ENCODE measurements at places on chromosomes 13 and 19.

DNA sequence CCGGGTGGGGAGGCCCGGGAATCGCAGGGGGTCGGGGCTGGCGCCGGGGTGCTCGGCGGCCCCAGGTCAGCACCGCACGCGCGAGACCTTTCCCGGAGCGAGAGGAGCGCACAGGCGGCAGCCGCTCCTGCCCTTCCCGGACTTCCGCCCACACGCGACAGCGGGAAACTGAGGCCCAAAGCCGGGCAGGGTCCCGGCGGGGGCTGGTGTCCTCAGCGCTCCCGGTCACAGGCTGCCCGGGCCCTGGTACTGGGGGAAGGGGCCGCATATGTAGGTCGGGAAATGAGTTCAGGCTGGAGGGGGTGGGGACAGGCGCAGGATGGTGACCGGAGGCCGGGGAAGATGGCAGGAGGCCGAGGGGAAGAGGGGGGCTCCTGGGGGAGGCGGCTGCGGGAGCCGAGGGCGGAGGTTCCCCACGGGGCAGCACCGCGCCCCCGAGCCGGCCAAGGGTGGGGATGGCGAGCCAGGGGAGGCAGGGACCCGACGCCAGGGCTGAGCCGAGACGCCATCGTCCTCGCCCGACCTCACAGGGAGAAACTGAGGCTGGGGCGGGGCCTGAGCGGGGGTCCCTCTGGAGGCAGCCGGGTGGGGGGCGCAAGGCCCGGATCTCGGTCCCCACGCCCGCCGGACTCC lies 662 bp downstream of the CBARP start:
- DNase-seq: no peak

DNA sequence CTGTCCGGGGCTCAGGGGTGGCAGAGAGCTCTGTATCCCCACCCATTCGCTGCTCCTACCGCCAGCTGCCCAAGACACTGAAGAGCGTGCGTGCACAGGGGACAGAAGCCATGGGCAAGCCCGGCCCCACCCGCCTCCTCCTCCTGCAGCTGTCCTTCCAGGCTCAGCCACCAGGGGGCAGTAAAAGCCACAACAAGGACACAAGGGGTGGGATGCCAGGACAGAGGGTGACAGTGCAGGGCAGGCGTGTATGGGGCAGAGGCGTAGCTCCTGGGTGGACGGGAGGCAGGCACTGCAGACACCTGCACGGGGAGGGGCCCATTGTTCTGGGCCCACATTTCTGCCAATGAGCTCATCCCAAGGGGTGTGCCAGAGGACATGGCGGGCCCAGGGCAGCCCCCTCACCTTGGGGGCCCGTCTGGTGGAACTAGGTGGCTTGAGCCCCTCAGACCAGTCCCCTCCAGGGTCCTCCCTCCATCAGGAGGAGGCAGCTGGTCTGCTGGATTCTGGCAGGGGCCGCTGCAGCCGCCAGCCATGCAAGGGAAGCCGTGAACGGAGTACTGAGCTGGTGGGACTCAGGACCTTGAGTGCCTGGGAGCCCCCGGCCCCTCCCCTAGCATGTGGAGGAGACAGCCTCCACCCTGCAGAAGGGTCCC lies 61.2 kb downstream of the MLLT1 start:
- DNase-seq: peak; percentile 72

GRCh38 chr13:78657699-78658629 lies 991 bp downstream of the OBI1 start:
- no peak for DNase-seq

DNA sequence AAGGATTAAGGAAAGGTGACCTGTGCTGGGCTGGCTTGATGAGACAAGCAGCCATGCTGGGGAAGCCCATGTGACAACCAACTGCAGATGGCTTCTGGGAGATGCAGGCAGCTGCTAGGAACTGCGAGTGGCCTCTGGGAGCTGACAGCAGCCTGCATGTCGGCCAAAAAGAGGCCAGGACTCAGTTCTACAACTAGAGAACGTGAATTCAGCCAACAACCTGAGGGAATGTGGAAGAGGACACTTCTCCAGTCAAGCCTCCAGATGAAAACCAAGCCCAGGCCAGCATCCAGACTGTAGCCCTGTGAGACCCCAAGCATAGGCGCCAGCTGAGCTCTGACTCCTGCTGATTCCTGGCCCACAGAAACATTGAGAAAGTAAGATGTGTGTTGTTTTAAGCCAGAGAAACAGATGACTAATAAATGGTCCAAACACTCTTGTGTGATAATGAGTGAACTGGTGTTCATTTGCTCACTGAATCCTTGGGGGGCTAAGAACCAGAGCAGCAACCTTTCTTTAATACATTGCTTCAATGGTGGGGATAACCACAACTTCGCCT lies 45.0 kb downstream of the SLC7A1 start:
- no peak for DNase-seq

DNA sequence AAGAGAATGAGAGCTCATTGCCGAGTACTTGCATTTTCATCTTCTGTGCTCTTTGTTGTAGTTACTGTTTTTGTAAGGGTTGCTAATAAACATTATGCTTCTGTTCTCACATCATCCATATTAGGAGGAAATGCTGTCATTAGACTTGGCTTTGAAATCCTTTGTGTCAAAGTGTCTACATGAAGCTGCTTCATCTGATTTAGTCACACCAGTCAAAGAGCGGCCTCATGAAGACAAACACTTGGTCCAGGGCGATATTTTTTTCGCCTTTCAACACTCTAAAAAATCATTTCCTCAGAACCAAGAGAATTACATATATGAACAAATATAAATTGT lies 105.0 kb downstream of the SPRY2 start:
- no peak for DNase-seq

DNA sequence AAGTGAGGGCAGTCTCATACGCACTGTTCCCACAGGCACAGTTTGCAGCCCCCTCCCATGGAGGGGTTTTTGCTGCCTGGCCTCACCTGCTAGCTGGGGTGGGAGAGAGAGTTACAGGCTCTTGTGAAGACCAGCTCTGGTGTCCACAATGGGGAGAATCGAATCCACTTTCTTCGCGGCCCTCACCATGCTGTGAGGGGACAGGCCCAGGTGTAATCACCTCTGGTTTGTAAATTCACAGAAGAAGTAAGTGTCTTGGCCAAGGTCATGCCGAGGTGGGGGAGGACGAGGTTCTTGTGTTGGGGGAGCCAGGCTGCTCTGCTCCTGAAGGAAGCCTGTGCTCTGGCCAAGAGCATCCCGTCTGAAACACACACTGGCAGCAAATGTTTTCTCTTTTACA lies 39.5 kb downstream of the TEX29 start:
- no peak for DNase-seq

GRCh38 chr13:110113284-110113764 lies 193.6 kb downstream of the COL4A1 start:
- DNase-seq: no peak

DNA sequence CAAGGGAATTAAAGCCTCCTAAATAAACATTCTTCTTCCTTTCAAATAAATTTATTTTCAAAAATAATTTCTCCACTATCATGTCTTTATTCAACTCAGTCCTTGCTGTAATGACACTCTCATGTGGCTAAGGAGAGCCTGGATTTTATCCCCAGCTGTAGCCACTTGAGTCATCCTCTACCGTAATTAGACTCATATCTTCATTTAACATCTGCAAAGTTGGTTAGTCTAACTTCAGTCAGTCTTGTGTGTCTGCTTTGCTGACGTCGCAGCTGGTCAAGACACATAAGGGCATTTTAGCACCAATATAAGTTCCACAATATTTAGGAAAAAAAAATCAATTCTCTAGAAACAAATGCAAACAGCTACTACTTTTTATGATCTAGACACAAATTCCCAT lies 776.4 kb upstream of the ATXN8OS start:
- no peak for DNase-seq

GRCh38 chr13:31246918-31247317 lies 47.1 kb downstream of the B3GLCT start:
- DNase-seq: no peak

- no peak for DNase-seq
Observed at GRCh38 chr19:13835791-13836723, 40.8 kb downstream of the ZSWIM4 start.

DNA sequence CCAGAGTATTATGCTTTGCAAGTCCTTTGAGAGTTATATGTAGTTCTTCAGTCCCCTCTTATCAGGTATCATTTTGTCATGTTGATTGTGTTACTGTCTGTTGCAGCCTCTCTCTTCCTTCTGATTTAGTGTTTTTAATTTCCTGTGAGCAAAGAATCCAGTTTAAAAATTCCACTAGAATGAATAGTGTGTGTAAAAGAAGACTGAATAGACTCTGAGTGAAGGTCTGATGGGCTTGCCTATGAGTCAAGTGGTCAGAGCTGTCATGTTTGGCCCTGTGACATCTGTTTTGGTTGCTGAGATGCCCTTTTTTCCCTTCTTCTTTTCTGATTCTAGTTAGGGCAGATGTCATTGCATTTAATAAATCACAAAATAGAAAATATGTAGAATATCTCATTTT lies 23.3 kb upstream of the KCTD4 start:
- DNase-seq: no peak

DNA sequence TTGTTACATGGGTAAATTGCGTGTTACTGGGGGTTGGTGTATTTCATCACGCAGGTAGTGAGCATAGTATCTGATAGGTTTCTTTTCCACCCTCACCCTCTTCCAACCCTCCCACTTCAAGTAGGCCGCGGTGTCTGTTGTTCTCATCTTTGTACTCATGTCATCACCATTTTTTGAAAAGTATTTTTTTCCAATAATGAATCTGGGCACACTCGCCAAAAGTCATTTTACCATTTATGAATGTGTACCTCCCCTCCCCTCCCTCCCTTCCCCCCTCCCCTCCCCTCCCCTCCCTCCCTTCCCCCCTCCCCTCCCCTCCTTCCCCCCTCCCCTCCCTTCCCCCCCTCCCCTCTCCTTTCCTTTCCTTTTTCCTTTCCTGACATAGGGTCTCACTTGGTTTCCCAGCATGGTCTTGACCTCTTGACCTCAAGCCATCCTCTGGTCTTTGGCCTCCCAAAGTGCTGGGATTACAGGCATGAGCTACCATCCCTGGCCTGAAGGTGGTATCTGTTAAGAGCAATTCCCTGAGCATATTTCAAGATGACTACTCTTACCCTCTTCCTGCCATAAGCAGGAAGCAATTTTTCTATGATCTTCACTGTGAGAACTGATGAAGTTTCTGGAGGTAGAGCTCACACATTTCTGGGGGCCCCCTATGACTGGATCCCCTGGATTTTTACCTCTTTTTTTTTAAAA lies 15.7 kb downstream of the ZNF627 start:
- DNase-seq: no peak

GRCh38 chr13:109355875-109356434 lies 430.4 kb downstream of the IRS2 start:
- DNase-seq: no peak

GRCh38 chr13:112103961-112104880 lies 37.3 kb downstream of the SOX1 start:
- DNase-seq: no peak

DNA sequence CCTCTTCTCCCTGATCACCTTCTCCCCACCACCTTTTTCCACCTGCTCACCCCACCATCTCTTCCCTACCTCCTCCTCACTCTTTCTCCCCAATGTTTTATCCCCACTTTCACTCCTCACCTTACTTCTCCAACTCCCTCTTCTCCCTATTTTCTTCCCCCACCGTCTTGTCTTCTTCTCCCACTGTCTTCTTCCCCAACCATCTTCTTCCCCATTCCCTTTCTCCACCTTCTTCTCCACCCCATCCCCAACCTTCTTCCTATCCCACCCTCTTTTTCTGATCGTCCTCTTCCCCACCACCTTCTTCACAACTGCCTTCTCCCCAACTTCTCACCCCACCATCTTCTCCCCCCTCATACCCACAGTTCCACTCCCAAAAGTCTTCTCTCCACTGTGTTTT lies 929.4 kb downstream of the UQCRFS1 start:
- DNase-seq: no peak

DNA sequence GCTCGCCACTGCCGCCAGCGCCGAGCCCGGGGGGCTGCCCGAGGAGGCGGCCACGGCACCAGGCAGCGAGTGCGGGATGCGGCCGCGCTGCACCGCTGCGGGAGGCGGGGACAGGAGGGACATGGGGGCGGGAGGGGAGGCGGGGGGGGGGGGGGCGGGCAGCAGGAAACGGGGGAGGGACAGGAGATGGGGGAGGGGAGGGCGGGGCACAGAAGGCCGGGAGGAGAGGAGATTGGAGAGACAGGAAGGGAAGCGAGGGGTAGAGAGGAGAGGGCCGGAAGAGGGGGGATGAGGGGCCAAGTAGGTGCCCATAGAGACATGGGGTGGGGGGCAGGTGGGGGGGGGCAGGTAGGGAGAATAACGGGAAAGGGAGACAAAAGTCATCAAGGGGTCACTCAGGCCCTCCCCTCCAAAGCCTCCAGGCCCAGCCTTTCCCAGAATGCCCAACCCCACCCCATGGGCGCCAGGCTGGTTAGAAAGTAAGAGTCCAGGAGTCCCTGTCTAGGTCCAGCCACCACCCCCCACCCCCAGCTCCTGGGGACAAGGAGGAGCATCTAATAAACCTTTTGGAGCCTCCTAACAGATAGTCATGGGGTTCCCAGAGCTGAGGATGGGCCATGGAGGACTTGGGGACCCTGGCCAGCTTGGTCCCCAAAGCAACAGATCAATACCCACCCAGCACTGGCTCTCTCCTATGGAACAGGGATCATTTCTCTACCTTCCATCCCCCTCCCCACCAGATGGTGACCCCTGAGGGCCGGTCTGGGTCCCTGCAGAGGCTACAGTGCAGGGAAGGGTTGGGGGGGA lies 9.5 kb downstream of the NR2F6 start:
- DNase-seq: no peak

DNA sequence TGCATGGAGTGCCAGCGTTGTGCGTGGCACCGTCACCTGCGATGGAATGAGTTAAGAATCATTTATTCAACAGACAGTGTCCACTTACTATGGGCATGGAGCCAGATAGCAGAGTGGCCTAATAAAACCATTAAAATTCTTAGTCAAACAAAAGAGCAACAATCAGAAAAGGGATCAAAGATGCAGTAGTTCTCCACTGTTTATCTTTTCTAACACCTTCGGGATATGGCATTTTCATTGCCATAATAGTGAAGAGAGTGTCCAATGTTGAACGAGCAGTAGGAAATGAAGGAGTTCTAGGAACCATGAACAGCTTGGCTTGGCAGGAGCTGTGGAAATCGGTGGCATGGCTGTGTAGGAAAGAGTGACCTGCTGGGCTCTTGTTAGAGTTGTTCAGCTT lies 2.0 kb downstream of the TNFSF11 start:
- no peak for DNase-seq

- no peak for DNase-seq
Observed at GRCh38 chr13:23042181-23042580, 138.6 kb upstream of the SGCG start.

GRCh38 chr13:44902738-44903137 lies 86.5 kb downstream of the NUFIP1 start:
- no peak for DNase-seq

DNA sequence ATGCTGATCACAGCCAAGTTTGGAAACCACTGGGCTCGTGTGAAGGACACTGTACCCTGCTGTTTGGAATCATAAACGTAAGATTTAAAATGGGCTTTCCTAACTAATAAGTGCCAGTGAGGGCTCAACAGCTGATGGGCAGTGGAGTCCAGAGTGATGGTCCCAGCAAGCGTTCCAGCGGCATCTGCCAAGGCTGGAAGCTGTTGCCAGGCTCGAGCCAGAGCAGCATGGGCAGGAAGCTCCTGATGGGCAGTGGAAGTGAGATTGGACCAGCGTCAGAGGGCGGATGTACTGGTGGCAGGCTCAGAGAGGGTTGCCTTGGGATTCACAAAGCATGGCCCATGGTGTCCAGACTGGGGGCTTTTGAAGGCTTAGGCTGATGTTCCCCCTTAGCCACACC lies 30.2 kb downstream of the COL4A2 start:
- DNase-seq: no peak

All from activated T-helper 1 cell treated with anti-CD3 and anti-CD28 coated beads, Interleukin-12 subunit alpha, Interleukin-12 subunit beta, Interleukin-2, Interleukin-4 antibody, amounts not matched to agents 30 ng/mL and 10 ng/mL and 1 ng/mL, durations not matched to agents 14 hours and 24 hours and 36 hours (primary cell).